Head of caudate nucleus (tissue), 42 donors: ENCODE measurements at places on chromosomes 6 and 20.

GRCh38 chr6:158919865-158920264 lies 80.1 kb downstream of the RSPH3 start:
- no peak for DNase-seq

DNA sequence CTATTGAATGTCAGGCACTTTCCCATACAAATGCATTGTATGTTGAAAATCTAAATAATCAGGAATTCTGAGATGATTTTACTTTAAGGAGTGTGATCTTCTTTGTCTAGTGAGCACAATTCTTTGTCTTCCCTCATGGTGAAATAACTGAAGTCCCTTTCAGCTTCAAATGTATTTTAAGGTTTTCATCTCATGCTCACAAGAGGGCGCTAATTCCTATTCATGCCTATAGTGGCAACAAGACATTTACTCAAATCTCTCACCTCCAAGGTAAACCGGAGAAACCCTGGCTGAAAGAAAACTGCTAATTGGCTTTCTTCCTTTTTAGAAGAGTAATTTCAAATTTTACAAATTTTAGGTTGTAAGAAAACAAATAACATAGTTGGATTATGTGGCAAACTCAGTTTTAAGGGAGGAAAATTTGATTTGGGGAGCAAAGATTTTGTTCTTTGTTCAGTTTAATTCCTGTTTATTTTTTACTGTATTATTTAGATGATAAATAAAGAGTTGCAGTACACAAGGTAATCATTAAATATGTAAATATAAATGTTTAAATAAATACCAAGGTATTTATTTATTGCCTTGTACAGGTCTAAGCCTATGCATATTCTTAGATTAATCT lies 69.1 kb downstream of the SLC35F1 start:
- no peak for DNase-seq

GRCh38 chr20:44019638-44020335 lies 105.1 kb downstream of the TOX2 start:
- DNase-seq, result no peak

DNA sequence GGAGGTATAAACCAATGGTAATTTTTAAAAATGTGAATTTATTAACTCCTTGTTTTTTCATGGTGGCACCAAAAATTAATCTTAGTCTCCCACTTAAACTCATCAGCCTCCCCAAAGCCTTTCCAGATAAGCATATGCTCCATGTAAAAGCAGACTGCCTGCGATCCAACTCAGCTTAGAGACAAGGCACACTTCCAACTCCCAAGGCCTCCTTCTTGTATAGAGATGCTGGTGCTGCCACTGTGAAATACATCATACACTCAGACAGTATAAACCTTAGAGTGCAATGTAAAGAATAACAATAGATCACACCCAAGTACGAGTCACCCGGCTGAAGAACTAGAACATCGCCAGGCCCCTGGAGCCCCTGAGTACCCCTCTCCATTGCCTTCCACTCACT lies 2.0 kb downstream of the ANKRD6 start:
- DNase-seq, result no peak

DNA sequence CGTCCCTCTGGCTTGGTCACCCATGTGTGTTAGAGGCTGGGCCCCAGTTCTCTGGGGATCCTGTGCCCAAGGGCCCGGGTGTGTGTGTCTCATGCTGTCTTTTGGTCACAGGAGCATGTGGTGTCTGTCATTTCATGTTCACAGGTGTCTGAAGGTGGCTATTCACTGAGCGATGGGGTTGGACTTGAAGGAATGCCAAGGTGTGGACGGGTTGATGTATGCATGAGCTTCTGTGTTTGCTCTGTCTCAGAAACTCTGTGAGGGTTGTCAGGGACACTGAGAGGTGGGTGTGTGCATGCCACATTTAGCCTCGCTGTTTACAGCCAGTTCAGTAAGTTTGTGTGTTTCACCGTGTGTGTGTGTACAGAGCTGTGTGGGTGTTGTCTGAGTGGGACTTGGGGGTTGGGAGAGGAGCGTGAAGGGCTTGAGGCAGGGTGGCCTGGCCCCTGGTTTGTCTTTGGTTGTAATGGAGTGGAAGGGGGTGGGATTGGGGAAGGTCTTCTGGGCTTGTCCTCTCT lies 1.2 kb downstream of the DDR1 start:
- DNase-seq, result no peak

- DNase-seq, result no peak
These were observed 8.6 kb downstream of the ZNF292 start for GRCh38 chr6:87164004-87164403.

- DNase-seq, result no peak
These were observed 25.3 kb upstream of the TAAR1 start for GRCh38 chr6:132684272-132684671.

DNA sequence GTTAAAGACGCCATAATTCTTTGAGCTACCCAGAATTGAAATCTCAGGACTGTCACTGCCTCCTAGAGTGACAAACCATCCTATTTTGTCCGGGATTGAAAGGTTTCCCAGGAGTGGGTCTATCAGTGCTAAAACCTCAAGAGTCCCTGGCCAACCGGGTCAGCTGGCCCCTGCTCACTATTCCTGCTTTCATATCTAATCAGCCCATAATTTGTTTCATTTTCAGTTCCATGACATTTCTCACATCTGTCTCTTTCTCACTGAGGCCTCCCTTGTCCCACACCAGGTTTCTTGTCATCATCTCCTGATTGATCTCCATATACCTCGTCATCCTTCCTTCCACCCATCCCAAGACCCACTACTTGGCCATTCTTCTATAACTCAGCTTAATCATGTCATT lies 98.2 kb downstream of the SLC35B3 start:
- DNase-seq, result no peak

DNA sequence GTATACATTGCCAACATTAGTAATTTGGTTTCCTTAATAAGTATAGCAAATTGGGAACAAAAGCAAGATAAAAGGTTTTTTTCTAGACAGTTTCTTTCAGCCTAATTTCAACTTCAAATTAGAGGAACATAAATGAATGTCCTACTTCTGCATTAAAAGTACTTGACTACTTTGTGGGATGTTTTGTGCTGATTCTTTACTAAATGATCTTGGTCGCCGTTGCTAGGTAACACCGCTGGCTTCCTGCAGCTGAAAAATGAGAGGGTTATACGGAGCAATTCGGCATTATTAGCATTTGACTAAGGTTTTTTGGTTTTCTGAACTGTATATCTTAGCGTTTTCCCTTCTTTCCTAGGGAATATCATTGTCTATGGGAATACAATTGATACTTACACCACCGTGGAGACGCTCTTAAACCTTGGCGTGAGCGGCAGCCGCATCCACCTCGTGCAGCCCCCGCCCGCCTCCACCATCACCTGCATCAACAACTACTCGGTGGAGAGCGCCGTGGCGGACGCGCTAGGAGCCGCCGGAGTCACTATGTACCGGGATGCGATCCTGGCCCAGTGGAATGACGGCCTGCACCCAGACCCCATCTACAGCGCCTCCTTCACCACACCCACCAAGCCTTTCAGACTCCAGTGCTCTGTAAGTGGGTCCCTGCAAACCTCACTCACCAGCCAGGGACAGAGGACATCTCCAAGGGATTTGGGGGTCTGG lies 90.9 kb upstream of the INSM1 start:
- peak; percentile 44 for DNase-seq

- DNase-seq, result no peak
These were observed 42.7 kb downstream of the RIMS1 start for GRCh38 chr6:71929047-71929446.

DNA sequence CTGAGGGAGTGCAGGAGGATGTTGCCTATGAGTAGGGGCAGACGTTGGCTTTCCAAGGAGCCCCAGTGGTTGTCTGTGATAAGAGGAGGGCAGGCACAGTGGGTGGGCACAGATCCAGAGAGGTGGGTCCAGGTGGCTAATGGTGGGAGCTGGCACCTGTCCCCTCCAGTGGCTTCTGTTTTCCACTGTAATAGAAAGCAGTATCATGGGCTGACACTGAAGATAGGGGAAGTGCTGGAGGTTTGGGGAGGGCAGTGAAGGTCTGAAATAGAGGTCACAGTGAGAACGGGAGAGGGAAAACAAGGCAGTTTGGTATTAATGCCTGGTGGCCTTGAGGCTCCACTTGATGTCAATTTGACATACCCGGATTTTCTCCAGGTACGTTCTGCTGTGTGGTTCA lies 10.5 kb upstream of the TXNDC5 start:
- DNase-seq, result no peak

DNA sequence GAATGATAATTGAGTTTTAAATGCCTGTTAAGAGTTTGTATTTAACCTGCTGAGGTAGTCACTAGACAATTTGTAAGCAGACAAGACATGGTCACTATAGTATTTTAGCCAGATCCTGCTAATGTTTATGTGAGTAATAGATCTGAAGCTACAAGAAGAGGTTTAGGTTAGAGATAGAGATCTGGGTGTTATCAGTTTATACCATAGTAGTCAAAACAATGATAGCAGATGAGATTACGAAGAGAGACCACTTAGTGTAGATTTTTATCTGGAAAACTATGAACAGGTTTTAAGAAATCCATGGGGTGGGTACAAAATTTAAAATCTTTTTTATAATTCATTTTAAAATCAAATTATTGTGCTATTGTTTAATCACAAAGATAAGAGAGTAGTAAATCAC lies 47.5 kb downstream of the PHIP start:
- no peak for DNase-seq

GRCh38 chr20:62907384-62908317 lies 18.7 kb downstream of the DIDO1 start:
- DNase-seq, result no peak

GRCh38 chr6:168590406-168590805 lies 149.4 kb downstream of the SMOC2 start:
- DNase-seq, result no peak

- no peak for DNase-seq
These were observed 151.5 kb upstream of the FAM83B start for GRCh38 chr6:54694928-54695532.

GRCh38 chr20:2289475-2289874 lies 6.3 kb upstream of the TGM3 start:
- DNase-seq, result no peak

DNA sequence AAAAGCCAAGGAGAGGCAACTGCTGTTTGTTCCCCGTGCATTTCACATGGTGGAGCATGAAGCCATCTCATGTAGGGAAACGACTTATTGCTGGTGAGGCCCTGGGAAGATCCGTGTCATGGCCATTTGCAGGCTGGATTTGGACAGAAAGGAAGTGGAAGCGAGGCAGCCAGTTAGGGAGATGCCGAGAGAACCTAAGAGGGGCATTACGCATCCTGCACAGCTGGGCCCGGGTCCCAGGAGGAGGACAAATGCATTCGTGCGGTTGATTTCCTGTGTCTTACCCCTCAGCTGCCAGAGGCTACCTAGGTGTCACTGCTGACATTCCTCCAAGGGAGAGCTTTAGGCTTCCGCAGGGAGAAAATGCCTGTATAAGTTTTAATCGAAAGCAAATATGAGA lies 316.2 kb upstream of the CDYL start:
- no peak for DNase-seq

GRCh38 chr20:44020406-44021148 lies 105.9 kb downstream of the TOX2 start:
- DNase-seq, result no peak

DNA sequence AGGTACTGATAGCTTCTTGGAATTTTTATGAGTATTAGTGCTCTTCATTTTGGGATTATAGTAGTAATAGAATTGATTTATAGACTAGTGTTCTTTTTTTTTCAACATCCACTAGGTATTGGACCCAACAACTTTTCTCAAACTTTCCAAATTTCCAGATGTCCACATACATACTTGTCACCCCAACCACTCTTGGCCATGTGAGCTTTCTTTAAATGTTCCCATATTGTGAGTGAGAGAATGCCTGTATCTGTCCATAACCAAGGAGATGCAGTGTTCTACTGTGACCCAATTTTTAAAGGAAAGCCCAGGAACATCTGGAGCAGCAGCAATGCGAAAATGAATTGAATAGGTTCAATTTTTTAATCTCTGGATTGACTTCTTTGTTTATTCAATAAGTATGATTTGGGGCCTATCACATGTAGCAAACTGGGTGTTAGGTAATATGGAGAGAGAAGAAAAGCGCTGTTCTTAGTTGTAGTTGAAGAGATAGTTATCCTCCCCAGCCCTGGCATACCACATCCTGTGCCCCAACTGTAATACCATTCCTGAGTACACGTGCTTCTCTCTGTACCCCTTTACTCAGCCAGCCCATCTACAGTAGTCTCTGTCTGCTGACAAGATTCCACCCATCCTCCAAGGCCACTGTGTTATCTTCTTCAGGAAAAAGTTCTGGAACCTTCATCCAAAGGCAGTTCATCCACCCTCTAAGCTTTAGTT lies 116.8 kb upstream of the SUPT3H start:
- no peak for DNase-seq

DNA sequence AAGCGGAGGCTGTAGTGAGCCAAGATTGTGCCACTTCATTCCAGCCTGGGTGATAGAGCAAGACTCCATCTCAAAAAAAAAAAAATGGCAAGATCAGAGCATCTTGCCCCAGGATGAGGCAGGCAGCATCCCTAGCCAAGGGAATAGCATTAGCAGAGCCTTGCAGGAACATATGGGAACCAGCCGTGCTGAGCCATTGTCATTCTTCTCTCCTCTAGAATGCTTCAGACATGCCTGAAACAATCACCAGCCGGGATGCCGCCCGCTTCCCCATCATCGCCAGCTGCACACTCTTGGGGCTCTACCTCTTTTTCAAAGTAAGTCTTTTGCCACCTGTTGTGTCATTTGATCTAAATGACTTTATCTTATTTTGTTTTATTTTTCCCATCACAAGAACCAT lies 13.0 kb downstream of the HM13 start:
- DNase-seq, result no peak

DNA sequence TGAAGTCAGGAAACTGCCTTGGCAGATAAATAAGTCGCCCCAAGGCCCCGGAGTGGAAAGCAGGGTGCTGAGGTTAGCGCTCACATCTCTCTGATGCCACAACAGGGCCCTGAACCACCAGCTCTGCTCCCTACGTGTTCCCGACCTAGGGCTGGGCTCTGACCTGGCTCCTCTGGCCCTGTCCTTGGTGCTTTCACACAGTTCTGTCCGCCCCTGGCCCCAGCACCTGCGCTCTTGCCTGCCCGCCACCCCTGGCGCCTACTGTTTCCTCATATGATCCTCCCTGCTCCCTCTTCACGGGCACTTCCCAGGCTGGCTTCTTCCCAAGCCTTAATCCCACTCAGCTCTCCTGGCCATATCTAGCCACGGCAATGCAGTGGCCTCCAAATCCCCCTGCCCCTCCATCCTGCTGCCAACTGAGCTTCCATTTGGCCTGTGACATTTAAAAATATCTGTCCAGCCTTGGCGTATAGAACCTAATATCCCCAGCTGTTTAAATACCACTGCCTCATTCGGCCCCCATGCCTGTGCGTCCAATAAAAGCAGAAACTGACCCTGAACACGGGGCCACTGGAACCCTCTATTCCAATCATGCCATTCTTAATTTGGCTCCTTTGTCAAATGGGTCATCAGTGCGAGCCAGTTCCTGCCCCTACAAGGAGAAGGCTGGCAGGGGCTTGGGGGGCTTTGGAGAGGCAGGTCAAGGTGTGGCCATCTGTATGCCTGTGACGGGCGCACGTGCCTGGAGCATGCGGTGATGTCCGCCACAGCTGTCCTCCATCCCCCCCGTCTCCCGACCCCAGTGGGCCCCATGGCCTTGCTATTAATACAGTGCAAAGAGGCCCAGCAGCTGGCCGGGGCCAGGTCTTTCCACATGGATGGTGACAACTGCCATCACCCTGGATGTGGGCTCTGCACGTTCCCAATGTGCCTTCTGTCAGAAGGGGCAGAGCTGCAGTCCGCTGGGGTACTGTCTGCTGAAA lies 27.7 kb downstream of the GNAS-AS1 start:
- DNase-seq, result no peak

- DNase-seq, result no peak
These were observed 154.9 kb downstream of the ESR1 start for GRCh38 chr6:151962246-151962846.

GRCh38 chr6:21053612-21054011 lies 519.4 kb downstream of the CDKAL1 start:
- DNase-seq, result no peak
